Hematopoietic multipotent progenitor cell treated with erythropoietin and hydrocortisone succinate and interleukin-3 and kit ligand, for 17 days (in vitro differentiated cells): ENCODE measurements at places on chromosomes 4 and X.

GRCh38 chrX:31656013-31656412 is 584.2 kb upstream of the FTHL17 start:
- no peak for DNase-seq

DNA sequence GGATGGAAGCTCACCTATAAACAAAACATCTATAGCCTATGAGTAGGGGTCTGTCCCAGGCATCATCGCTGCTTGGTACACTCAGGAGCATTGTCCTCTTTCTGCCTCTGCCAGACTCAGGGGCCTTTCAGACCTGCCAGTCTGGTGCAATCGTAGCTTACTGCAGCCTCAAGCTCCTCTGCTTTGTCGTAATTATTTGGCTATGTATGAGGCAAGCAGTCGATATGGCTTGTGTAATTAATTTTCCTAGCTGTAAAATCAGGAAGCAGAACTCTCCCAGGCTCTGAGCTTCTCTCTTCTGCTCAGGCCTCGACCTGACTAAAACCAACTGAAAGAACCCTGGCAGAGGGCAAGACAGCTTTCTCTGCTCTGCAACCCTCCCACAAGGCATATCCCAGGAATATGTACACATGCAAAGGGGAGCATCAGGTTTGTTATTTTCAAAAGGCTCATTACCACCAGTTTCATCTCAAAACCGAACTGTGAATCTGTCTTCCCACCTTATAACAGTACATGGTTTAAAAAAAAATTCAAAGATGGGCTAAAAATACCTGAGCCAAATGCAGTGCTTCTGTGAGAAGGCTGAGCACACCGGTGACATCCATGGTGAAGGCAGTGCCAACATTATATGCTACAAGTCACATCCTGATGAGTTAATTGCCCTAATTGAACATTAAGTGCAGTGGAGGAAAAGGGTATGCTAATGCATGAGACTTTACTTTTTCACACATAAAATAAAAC is 309.2 kb upstream of the EMCN start:
- no peak for DNase-seq

- no peak for DNase-seq
Measured at GRCh38 chr4:75621715-75622114, 8.6 kb downstream of the CDKL2 start.

- DNase-seq: no peak
Measured at GRCh38 chr4:53557669-53558064, 33.6 kb downstream of the LNX1 start.

GRCh38 chr4:1472911-1473518 is 66.8 kb upstream of the NKX1-1 start:
- DNase-seq: no peak

DNA sequence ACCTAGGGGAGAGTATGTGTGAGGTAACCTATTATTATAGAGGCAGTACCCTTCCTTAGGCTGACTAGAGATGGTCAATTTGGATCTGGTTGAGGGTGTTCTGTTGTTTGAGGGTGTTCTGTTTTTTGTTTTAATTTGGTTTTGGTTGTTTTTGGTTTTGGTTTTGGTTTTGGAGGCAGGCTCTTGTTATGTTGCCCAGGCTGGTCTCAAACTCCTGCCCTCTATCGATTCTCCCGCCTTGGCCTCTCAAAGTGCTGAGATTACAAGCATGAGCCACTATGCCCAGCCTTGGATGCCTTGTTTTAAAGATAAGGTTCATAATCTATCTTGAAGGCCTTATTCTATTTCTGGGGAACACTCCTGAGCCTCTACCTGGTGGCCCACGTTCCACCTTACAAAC is 912 bp downstream of the CXorf65 start:
- DNase-seq: no peak

GRCh38 chrX:120308959-120309872 is 2.0 kb downstream of the TMEM255A start:
- no peak for DNase-seq

- DNase-seq: no peak
Measured at GRCh38 chrX:95836517-95836916, 848.1 kb upstream of the DIAPH2 start.

- DNase-seq: no peak
Measured at GRCh38 chr4:48258845-48259397, 10.7 kb downstream of the TEC start.

DNA sequence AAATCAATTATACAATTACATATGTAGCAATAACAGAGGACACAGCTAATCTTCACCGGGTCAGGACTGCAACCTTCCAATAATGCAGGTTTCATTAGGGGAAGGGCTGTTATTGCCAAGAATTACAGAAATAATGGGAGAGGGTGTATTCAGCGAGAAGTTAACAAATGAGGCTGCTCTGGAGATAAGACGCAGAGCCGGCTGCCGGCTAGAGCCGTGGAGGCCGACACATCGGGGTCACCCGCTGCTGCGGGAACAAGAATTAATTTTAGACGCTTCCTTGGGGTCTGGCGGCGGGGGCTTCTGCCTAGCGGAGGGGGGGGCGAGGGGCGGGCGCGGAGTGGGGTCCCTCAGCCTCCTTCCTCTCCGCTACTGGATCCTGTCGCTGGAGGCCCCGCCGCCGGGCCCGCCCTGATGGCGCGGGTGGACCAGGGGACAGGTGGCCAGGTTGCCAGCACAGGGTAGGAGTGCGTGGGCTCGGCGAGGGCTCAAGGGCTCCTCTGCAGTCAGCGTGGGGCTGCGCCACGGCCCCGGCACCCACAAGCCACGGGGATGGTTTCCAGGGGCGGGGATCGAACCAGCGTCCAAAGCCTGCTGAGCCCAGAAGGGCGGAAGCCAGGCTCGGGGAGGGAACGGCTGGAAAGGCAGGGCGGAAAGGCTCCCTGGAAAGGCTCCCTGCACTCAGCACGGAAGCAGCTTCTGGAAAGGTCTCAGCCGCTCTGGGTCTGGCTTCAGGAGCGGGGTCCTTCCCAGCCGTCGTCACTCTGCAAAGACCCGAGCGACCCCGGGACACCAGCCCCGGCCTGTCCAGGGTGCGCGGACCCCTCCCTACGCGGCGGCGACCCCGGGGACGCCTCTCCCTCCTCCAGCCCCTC is 113.8 kb upstream of the NKX1-1 start:
- no peak for DNase-seq

DNA sequence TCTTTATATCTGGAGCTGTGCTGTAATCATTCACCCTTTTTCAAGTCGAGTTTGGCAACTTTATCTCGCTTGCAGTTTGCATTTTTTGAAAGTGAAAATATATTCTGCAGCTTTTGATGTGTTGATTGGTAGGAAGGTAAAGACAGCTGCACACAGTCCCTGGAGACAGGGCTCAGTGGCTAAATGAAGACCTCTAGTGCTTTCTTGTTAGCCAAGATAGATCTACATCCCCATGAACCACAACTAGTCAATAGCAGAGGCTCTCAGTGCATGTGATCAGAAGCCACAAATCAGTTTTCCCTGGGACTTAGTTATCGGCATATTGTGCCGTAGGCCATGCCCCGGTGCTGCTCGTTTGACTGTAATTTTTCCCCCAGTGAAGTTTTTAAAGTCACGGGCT is 587.7 kb upstream of the PITX2 start:
- no peak for DNase-seq

- DNase-seq: no peak
Measured at GRCh38 chr4:5884796-5885195, 8.1 kb downstream of the CRMP1 start.

GRCh38 chr4:14898989-14899388 is 103.3 kb upstream of the CPEB2 start:
- no peak for DNase-seq
